ENCODE measurements at places on chromosomes 12 and 14.

DNA sequence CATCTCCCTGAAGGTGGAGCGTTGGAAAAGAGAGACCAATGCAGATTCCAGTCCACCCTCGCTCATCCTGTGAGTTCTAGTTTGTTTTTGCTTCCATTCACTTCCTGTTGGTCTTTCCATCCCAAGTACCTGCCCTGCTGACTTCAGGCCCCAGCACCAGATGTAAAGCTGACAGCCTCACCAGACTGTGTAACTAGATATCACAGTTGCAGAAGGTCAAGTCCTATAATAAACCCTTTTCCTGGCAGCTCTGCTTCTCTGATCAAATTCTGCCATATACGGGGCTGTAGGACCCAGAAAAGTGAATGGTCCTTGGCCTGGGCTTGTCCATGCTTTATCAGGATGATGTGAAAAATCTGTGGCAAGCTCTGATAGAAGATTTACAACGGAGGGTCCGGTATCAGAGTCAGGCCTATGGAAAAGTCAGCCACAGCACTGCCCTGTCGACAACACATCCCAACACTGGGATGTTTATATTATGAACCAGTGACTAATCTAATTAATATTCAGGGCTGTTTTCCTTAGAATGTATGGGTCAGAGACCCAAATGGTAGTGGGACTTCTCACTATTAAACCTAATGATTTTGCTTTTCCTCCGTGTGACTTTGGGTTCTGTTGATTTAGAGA lies 42.1 kb downstream of the CCDC175 start:
- no peak for DNase-seq

DNA sequence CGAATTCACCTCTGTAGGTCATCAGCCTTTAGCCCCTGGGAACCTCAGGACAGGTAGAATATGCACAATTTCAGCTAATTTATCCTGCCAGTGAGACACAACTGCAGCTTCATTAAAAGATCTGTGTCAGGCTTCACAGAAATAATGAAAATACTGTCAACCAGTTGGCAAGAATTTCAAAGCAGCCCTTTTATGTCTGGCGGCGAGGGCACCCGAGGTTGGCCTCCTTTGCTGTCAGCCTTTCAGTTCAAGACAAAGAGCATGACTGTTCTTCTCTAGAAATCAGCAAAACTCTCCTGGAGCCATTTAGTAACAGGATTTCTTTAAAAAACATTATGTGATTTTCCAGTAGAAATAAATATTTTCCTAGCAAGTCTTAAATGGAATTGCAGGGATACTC lies 75.9 kb downstream of the BBS10 start:
- no peak for DNase-seq

GRCh38 chr12:72230589-72230988 lies 41.6 kb upstream of the TRHDE start:
- DNase-seq: no peak

DNA sequence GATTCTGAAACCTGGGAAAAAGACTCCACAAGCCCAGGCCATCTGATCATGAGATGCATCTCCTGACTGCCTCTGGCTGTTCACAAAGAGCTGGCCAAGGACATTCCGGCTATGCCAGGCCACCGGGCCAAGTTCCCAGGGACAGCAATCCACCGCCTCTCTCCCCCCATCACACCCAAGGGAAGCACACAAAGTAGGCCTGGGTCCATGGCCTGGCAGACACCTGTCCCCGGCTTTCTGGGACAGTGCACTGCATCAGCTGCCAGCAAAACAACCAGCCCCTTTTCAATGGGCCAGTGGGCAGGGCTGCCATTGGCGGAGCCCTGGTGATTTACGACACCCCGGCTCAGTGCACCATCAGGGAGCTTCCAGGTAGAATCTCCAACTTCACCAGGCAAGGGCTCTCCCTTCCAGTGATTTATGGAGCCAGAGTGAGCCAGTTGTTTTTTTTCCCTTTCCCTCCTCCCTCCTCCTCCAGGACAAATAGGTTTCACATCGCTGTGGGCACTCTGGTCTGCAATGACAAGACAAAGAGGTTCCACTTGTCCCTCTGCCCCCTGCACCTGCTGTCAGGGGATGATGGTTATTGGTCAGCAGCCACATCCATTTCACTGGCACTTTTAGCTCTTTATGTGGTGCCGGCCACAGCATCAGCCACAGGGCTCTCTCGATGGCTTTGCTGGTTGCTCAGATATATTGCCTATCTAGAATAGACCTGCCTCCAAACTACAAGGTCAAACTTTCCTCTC lies 149.6 kb downstream of the SLC38A6 start:
- no peak for DNase-seq

GRCh38 chr14:75851574-75851866 lies 130.3 kb downstream of the TGFB3 start:
- DNase-seq: no peak
